ENCODE measurements at places on chromosomes 1 and 21. TPM values are rescaled to one million over a fixed set of nuclear protein-coding genes. Genes with fewer than 3 reads are reported as not detected.

DNA sequence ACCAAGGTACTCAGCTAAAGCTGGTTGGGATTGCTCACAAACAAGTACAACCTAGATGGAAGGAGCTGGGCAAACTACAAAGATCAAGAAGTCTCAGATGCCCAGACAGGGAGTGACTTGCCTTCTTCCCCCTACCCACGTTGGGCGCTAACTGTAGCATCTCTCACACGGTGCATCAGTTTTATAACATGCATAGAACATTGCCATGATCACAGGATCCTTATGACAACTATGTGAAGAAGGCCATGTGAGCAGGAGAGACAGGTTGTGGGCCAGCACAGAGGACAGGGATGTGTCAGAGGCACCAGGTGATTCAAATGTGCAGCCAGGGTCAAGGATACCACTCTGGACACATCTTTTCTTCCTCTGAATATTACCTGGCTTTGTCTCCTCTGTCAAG is 28.3 kb upstream of the CYP4B1 start:
- no peaks in the 10 kb centered on the region for H3K36me3 ChIP-seq
- no peaks in the 10 kb centered on the region for H3K4me1 ChIP-seq
- no peak overlapping the region for H3K4me3 ChIP-seq

DNA sequence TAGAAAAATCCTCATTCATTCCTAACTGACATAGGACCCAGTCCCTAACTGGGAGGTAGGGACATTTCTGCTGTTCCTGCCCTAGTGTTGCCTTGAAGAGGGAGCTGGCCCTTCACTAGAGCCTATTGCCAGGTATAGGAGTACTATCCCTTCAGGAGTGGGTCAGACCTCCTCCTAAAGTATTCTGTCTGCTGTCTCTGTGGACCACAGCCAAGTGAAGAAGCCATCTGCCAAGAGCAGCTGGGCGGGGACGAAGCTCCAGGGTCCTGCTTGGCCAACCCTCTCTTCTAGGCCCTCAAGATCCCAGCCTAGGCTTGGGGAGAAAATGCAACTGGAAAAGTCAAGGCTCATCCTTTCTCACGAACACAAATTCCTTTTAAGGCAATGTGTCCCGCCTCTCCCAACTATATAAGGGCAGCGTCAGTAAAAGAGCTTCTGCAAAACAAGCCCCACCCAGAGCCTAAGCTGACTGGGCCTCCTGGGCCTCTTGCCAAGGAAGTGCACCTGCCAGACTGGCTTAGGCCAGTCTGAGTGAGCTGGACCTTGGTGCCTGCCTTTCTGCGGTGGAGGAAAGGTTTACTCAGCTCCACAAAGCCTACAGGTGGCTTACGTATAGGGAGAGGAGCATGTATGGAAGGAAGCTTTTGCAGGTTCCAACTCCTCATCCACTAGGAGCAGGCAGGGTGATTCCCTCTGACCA is 638 bp upstream of the TUFT1 start:
- H3K4me1 ChIP-seq: peaks cover 7% of the 10 kb centered on the region
- no peaks in the 10 kb centered on the region for H3K27me3 ChIP-seq
- DNase-seq: peak; percentile 94
- peak overlapping the region; percentile 93 for H3K27ac ChIP-seq
- peak overlapping the region; percentile 68 for H3K4me3 ChIP-seq

GRCh38 chr1:30521261-30521865 is 202.0 kb downstream of the MATN1 start:
- H3K27ac ChIP-seq: no peak overlapping the region
- no peaks in the 10 kb centered on the region for H3K27me3 ChIP-seq
- H3K4me3 ChIP-seq: no peak overlapping the region
- no peaks in the 10 kb centered on the region for H3K36me3 ChIP-seq
- no peak for DNase-seq

DNA sequence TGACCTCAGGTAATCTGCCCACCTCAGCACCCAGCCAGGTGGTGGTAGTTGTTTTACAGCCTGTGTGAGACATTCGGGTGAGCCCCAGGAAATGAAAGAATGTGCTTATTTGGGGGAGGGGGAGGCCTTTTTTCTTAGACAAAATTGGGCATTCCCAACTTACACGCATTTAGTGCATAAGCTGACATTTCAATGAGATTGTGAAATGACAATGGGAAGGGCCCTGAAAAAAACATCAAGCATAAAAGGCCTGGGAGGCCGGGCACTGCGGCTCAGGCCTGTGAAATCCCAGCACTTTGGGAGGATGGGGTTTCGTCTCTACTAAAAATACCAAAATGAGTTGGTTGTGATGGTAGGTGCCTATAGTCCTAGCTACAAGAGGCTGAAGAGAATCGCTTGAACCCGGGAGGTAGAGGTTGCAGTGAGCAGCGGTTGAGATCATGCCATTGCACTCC is 5.0 kb downstream of the GAS5 start:
- no peaks in the 10 kb centered on the region for H3K27me3 ChIP-seq
- H3K4me3 ChIP-seq: no peak overlapping the region
- peaks cover 49% of the 10 kb centered on the region for H3K36me3 ChIP-seq
- no peak overlapping the region for H3K27ac ChIP-seq
- H3K4me1 ChIP-seq: peaks cover 10% of the 10 kb centered on the region

The GJA5 gene
- 1.8 TPM for polyA plus RNA-seq

The KCNT2 gene
- polyA plus RNA-seq: 0.54 TPM

GRCh38 chr1:211939876-211940468 is 95.4 kb downstream of the INTS7 start:
- no peaks in the 10 kb centered on the region for H3K27me3 ChIP-seq
- H3K27ac ChIP-seq: no peak overlapping the region
- DNase-seq: no peak
- no peak overlapping the region for H3K4me3 ChIP-seq
- H3K36me3 ChIP-seq: no peaks in the 10 kb centered on the region

DNA sequence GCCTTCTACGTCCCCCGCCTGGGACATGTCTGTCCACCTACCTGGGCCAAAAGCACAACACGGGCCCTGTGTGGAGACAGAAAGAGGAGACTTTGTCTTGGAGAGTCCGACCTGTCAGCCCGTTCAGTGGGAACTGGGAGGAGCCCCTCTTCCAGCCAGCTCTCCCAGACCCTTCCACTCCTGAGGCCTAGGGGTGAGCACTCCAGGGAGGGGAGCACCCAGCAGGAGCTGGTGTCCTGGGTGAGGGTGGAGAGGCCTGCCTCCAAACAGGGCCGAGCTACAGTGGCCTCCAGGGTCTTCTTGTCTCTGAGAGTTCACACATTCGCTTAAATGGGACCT is 546 bp downstream of the SPOCD1 start:
- no peak for DNase-seq
- no peaks in the 10 kb centered on the region for H3K36me3 ChIP-seq
- no peak overlapping the region for H3K27ac ChIP-seq
- no peak overlapping the region for H3K4me3 ChIP-seq
- H3K27me3 ChIP-seq: no peaks in the 10 kb centered on the region

GRCh38 chr1:221564891-221565290 is 177.0 kb downstream of the DUSP10 start:
- H3K27ac ChIP-seq: no peak overlapping the region
- H3K4me3 ChIP-seq: no peak overlapping the region
- no peaks in the 10 kb centered on the region for H3K27me3 ChIP-seq
- DNase-seq: no peak
- no peaks in the 10 kb centered on the region for H3K36me3 ChIP-seq

The TESK2 gene
- 1.7 TPM for polyA plus RNA-seq

DNA sequence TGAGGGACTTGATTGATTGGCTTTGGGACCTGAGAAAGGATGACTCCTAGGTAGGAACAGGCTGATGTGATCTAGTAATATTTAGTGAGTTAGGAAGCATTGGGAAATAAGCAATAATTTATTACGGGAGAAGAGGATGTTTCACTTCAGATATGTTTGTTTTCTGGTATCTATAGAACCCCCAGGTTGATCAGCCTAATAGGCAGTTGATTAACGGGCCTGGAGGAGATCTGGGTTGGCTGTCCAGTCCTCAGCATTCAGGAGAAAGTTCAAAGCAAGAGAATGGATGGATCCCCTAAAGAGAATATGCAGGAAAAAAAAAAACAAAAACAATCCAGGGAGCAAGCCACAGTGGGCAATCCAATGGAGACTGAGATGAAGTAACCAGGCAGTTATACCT is 48.2 kb upstream of the AKT3 start:
- no peaks in the 10 kb centered on the region for H3K36me3 ChIP-seq
- peaks cover 6% of the 10 kb centered on the region for H3K27me3 ChIP-seq
- no peak overlapping the region for H3K4me3 ChIP-seq
- DNase-seq: no peak
- no peak overlapping the region for H3K27ac ChIP-seq
- no peaks in the 10 kb centered on the region for H3K4me1 ChIP-seq

DNA sequence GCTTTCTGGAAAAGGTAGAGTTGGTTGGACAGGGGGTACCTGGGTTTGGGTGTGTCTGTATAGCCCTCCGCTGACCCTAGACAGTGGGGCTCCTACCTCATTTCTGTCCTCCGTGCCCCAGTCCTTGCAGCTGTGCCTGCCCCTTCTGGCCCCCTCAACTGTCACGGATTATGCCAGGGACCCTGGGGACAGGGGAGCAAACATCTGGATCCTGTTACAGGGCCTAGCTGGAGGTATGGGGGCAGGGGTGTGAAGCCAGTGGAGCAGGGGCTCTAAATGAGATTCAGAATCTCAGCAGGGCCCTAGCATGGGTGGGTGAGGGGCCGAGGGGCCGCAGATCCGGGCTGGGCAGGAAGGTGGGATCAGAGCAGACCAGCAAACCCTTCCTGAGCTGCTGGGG is 81.0 kb downstream of the TAS1R2 start:
- no peaks in the 10 kb centered on the region for H3K4me1 ChIP-seq
- no peak overlapping the region for H3K27ac ChIP-seq
- peaks cover 11% of the 10 kb centered on the region for H3K27me3 ChIP-seq
- DNase-seq: no peak
- H3K4me3 ChIP-seq: no peak overlapping the region

The SEMA6C gene
- 14.9 TPM for polyA plus RNA-seq

- H3K4me3 ChIP-seq: no peak overlapping the region
- no peak for DNase-seq
- no peaks in the 10 kb centered on the region for H3K4me1 ChIP-seq
- H3K27ac ChIP-seq: no peak overlapping the region
- H3K27me3 ChIP-seq: no peaks in the 10 kb centered on the region
Measured at GRCh38 chr1:38628241-38628640, 231.3 kb downstream of the RRAGC start.

GRCh38 chr1:164609089-164609488 is 50.1 kb downstream of the PBX1 start:
- no peak for DNase-seq
- H3K27ac ChIP-seq: peak overlapping the region; percentile 35
- no peak overlapping the region for H3K4me3 ChIP-seq
- no peaks in the 10 kb centered on the region for H3K36me3 ChIP-seq

DNA sequence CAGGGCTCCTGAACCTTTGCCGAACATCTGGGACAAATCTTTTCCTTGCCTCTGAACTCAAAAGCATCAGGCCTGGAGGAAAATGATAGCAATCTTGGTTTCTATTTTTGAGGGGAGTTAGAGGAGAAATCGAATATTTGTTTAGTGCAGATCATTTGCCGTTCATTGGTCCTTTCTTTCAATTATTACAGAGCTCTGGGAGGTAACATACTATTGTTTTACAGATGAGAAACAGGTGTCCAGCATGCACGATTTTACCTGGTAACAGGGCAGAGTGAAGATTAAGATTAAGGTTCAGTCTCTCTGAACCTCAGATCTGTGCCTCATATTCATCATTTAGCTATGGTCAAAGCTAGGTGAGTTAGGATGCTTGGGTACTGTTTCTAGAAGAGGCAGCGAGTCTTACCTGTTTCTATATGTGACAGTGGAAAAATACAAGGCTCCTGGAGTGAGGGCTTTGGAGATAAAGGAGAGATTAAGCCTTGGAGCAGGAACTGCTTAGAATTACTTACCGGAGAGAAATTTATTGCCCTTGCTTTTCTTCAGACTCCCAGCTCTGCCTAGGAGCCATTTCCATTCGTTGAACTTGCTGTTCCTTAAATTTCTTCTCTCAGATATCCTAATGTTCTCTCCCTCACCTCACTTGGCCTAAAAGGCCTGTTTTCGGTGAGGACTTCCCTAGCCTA is 1.4 kb downstream of the PRCC start:
- H3K27ac ChIP-seq: peak overlapping the region; percentile 93
- no peak for DNase-seq
- H3K4me3 ChIP-seq: no peak overlapping the region
- peaks cover 62% of the 10 kb centered on the region for H3K4me1 ChIP-seq

The FAM78B gene
- 0.72 TPM for polyA plus RNA-seq

GRCh38 chr1:43439781-43440180 is 13.9 kb downstream of the HYI start:
- no peaks in the 10 kb centered on the region for H3K4me1 ChIP-seq
- peaks cover 57% of the 10 kb centered on the region for H3K36me3 ChIP-seq
- no peaks in the 10 kb centered on the region for H3K27me3 ChIP-seq
- H3K4me3 ChIP-seq: no peak overlapping the region
- DNase-seq: no peak
- H3K27ac ChIP-seq: no peak overlapping the region

GRCh38 chr1:183238071-183238470 is 52.0 kb downstream of the LAMC2 start:
- H3K4me1 ChIP-seq: peaks cover 11% of the 10 kb centered on the region
- no peak for DNase-seq
- no peaks in the 10 kb centered on the region for H3K27me3 ChIP-seq
- H3K27ac ChIP-seq: no peak overlapping the region
- no peaks in the 10 kb centered on the region for H3K36me3 ChIP-seq
- no peak overlapping the region for H3K4me3 ChIP-seq

The ACTRT2 gene
- not detected for polyA plus RNA-seq

The MARK1 gene
- 2.9 TPM for polyA plus RNA-seq

- H3K27me3 ChIP-seq: no peaks in the 10 kb centered on the region
- no peak overlapping the region for H3K4me3 ChIP-seq
- H3K27ac ChIP-seq: peak overlapping the region; percentile 17
- no peak for DNase-seq
Measured at GRCh38 chr1:48875552-48876329, 99.0 kb upstream of the BEND5 start.

GRCh38 chr1:208604295-208604694 is 360.1 kb upstream of the PLXNA2 start:
- H3K27ac ChIP-seq: no peak overlapping the region
- no peaks in the 10 kb centered on the region for H3K4me1 ChIP-seq
- no peaks in the 10 kb centered on the region for H3K36me3 ChIP-seq
- H3K27me3 ChIP-seq: no peaks in the 10 kb centered on the region

- no peak overlapping the region for H3K4me3 ChIP-seq
- no peaks in the 10 kb centered on the region for H3K27me3 ChIP-seq
- no peaks in the 10 kb centered on the region for H3K36me3 ChIP-seq
- peaks cover 28% of the 10 kb centered on the region for H3K4me1 ChIP-seq
- DNase-seq: peak; percentile 58
- H3K27ac ChIP-seq: no peak overlapping the region
Measured at GRCh38 chr1:201597551-201598230, 58.8 kb downstream of the NAV1 start.

GRCh38 chr1:1441002-1441888 is 5.8 kb downstream of the VWA1 start:
- DNase-seq: peak; percentile 59
- H3K4me1 ChIP-seq: peaks cover 6% of the 10 kb centered on the region
- no peaks in the 10 kb centered on the region for H3K27me3 ChIP-seq
- H3K27ac ChIP-seq: no peak overlapping the region
- H3K4me3 ChIP-seq: no peak overlapping the region

The POU3F1 gene
- 0.40 TPM for polyA plus RNA-seq

All from adrenal gland (tissue), 19 donors.